Hematopoietic multipotent progenitor cell treated with erythropoietin and hydrocortisone succinate and interleukin-3 and kit ligand, for 15 days (in vitro differentiated cells): ENCODE measurements at places on chromosomes 2 and 18.
A peak's percentile ranks its signal among the peaks of the same experiment; 100 is the strongest.

GRCh38 chr2:200810998-200811332 is 745 bp upstream of the BZW1 start:
- DNase-seq = no peak

- no peak for DNase-seq
Observed at GRCh38 chr2:109226128-109226527, 97.1 kb downstream of the SH3RF3 start.

GRCh38 chr18:58315739-58316215 is 271.8 kb downstream of the NEDD4L start:
- DNase-seq = no peak

GRCh38 chr2:207467716-207468347 is 61.9 kb upstream of the CREB1 start:
- no peak for DNase-seq

DNA sequence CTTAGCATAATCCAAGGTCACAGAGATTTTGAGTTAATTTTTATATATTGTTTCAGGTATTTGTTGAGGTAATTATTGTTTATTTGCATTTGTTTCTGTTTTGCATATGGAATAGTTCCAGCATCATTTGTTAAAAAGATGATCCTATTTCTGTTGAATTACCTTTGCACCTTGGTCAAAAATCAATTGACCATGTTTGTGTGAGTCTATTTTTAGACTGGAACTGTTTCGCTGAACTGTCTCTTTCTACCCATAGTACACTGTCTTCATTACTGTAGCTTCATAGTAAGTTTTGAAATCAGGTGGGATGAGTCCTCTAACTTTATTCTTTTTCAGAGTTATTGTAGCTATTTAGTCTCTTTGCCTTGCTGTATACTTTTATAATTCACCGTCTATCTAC is 28.9 kb upstream of the RAMP1 start:
- DNase-seq = no peak

GRCh38 chr2:43266711-43267111 is 40.3 kb upstream of the ZFP36L2 start:
- DNase-seq = no peak

DNA sequence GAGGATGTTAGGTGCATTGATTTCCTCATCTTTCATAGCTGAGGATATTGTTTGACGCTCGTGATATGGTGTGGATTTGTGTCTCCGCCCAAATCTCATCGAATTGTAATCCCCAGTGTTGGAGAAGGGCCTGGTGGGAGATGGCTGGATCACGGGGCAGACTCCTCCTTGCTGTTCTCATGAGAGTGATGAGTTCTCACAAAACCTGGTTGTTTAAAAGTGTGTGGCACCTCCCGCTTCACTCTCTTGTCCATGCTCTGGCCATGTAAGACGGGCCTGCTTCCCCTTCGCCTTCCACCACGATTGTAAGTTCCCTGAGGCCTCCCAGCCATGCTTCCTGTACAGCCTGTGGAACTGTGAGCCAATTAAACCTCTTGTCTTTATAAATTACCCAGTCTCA is 28.4 kb upstream of the GPC1 start:
- no peak for DNase-seq

DNA sequence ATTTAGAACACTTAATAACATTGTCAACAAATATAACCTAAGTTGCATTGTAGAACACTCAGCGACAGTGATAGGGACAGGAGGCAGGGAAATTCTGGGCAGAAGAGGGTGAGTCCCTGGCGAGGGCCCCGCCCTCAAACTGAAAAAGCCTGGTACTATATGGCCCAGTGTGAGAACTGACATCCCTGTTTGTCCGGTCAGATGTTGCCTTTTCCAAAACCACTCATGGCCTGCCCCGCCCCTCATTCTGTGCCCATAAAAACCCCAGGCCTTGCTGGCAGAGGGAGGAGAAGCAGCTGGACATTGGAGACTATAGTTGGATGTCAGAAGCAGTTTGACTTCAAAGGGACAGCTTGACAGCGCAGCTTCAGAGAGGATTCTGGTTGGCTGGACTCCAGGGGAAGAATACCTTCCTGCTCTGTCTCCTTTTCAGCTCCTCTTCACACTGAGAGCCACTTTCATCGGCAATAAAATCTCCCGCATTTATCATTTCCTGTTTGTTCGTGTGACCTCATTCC is 47.0 kb downstream of the FAM117B start:
- no peak for DNase-seq

GRCh38 chr2:4507661-4508060 is 804.3 kb downstream of the DCDC2C start:
- DNase-seq = no peak

GRCh38 chr2:135043345-135043744 is 3.9 kb downstream of the MAP3K19 start:
- peak; percentile 30 for DNase-seq

GRCh38 chr2:58065248-58065647 is 18.6 kb downstream of the VRK2 start:
- no peak for DNase-seq

DNA sequence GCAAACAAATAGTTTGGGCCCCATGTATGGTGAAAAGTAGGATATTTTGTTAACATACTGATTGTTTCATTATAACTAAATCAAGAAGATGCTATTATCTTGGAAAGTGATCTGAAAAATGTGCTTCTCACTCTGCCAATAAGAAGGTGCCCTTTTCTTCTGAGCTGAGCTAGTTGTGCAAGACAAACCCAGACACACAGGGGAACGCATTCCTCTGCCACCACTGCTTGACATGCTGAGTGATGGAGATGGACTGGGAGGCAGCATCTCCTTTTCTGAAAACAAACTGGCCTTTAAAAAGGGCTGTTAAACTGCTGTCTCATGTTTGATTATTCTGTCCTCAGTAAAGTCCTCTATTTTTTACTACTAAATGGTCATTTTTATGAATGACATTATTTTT is 1989.9 kb upstream of the CELF4 start:
- no peak for DNase-seq

DNA sequence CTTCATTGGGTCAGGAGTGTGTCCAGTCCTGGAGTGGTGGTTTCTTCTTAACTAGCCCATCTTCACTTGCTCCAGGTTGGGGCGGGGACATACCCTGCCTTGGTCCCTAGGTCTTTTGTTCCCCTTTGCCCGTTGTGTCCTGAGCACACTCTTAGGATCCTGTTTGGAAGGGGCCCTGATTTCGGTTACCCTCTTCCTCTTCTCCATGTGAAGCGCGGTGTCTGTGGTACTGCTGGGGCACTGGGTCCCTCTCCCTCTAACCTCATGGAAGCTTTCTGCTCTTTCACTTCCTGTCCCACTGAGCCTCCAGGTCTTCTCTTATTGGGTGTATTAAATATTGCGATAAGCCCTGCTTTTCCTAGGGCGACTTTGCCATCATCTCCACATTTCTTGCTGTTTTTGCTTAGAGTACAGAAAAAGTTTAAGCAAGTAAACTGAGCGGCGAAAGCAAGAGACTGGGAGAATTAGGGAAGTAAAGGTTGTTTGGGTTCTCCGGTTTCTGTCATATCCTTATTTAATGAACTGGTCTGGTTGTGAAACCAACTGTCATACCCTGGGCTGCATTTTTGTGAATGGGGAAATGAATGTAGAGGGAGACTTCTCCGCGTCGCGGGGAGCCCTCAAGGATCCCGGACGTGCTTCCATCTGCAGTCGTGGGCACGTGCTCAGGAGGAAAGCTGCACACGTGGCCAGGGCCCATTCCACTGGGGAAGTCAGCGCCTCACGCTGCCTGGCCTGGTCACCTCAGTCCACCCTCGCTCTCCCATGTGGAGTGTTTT is 73.8 kb upstream of the B3GNT7 start:
- no peak for DNase-seq

GRCh38 chr2:43217228-43218154 is 8.9 kb downstream of the ZFP36L2 start:
- no peak for DNase-seq

DNA sequence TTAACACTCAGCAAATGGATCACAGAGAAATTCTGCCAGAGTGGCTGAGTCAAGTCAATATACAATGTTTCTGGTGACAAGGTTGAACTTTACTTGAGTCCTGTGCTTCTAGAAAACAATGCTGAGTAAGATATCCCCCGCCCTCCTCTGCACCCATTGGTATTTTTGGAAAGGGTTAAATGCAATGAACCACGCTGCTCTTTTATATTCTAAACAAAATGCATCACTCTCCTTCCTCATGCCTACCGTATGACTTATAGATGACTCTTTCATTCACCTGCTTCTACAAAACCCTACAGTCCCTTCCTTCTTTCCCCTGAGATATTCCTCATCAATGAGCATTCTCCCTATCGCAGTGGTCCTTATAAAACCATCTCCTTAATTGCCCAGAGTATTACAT is 168.8 kb downstream of the TXNL1 start:
- DNase-seq = no peak

DNA sequence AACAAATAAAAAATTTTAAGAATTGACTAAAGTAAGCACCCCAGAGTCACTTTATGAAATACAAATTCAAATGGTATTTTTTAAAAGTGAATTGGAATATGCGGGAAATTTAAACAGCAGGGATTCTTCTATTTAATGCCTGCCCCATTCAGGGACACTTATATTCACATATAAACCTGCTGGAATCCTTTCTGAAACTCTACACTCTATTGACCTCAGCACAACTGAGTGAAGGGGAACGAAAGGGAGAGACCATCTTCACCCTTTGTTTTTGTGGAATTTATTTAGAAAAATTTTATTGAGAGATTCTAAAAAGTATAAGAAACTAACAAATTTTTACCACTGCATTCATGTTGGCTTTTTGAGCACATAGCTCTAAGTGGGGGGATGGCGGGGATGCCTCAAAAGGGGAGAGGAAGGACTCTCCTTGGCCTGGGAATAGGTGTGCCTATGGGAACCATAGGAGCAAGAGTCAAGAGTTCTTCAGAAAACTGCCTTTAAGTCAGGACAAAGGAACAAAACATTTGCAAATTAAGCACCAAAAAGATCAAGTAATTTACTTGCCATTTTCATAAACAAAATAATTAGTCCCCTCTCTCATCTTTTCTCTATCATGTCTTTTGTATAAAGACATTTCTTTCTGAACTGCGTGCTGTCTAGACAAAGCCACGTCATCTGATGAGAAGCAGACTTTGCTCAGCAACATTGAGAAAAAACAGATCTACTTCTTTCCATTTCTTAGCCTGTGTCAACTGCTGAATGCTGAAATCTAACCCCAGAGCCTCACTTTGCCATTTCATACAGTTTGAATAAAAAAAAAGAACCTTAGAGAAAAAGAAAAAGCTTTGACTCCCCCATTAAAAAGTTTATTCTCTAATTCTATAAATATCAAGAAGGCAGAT is 21.6 kb upstream of the FLACC1 start:
- DNase-seq = no peak

- DNase-seq = no peak
Observed at GRCh38 chr18:22032392-22032961, 136.9 kb upstream of the GATA6 start.

GRCh38 chr2:107338059-107338458 is 452.1 kb upstream of the ST6GAL2 start:
- DNase-seq = no peak

DNA sequence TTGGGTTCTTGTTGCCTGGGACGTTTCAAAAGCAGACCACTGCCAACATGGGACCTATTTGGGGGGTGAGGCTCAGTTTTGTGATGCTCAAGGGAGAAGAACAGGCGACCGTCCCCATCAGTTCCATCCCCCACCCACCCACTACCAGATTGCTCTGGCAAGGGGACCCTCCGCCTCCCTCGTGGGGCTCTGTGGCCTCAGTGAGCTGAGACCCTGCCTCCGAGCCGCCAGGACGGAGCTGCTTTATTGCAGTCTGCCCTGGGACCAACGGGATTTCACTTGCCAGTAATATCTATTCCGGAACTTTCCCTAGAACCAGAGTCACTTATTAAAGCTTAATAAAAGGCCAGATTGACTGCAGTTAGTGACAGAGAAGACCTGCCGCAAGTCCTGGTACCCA is 146.3 kb downstream of the KLHL29 start:
- DNase-seq = no peak

DNA sequence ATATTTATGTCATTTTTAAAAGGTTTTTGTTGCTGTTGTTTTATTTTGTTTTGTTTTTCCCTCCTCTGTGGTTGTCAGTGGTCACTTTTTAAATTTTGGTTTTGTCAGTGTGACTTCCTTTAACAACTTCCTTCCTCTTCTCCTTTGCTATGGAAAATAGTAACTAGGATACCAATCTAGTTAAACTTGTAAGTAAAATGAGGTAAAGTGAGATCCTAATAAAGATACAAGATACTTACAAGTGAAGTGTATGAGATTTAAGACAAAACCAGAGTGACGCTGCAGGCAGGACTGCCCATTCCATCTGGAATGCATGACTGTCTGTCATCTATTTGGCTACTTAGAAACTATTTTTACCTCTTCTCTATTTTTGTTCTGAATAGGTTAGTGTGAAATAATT is 30.6 kb upstream of the CREB1 start:
- DNase-seq = no peak

- DNase-seq = no peak
Observed at GRCh38 chr18:11663439-11664029, 25.5 kb upstream of the GNAL start.

- DNase-seq = no peak
Observed at GRCh38 chr2:160703648-160704585, 210.3 kb upstream of the RBMS1 start.

GRCh38 chr2:164766216-164766953 is 75.2 kb downstream of the COBLL1 start:
- DNase-seq = no peak

GRCh38 chr2:48227617-48228344 is 302.2 kb upstream of the STON1 start:
- no peak for DNase-seq

- no peak for DNase-seq
Observed at GRCh38 chr2:82224301-82224940, 1919.9 kb upstream of the LRRTM1 start.

GRCh38 chr2:228841877-228842276 is 429.2 kb downstream of the PID1 start:
- no peak for DNase-seq

DNA sequence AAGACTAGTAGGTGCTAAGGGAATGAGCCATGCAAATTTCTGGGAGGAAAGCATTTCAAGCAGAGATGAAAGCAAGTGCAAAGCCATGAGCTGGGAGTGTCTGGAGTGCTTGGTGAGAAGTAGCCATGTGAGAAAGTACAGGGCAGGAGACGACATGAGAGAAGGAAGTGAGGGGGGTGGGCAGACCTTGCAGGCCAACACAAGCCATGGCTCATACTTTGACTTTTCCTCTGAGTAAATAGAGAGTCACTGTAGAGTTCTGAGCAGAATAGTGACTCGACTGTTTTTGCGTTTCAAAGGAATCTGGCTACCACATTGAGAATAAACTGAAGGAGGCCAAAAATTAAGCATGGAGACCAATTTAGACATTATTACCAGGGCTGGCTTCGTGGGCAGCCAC is 42.2 kb downstream of the SCN2A start:
- no peak for DNase-seq

DNA sequence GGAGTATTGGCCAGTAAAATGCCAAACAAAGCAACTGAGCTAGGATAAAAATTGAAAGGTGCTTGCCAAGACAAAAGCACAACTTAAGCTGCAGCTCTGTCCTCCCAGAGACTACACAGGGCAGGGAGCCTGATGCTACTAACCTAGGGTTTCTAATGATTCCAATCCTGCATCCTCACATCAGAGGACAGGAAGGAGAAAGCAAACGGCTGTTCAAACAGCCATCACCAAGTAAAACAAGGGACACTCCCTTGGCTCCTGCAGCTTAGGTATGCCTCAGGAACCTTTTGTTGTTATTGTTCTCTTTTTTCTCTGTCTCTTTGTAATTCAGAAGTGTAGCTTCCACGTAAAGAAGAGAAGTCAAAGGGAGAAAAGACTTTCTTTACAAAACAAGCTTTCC is 99.5 kb downstream of the TCF4 start:
- DNase-seq = no peak

GRCh38 chr18:55354795-55355194 is 233.2 kb downstream of the TCF4 start:
- DNase-seq = no peak
